ENCODE measurements at places on chromosomes 7 and 10.
A peak's percentile ranks its signal among the peaks of the same experiment; 100 is the strongest.

DNA sequence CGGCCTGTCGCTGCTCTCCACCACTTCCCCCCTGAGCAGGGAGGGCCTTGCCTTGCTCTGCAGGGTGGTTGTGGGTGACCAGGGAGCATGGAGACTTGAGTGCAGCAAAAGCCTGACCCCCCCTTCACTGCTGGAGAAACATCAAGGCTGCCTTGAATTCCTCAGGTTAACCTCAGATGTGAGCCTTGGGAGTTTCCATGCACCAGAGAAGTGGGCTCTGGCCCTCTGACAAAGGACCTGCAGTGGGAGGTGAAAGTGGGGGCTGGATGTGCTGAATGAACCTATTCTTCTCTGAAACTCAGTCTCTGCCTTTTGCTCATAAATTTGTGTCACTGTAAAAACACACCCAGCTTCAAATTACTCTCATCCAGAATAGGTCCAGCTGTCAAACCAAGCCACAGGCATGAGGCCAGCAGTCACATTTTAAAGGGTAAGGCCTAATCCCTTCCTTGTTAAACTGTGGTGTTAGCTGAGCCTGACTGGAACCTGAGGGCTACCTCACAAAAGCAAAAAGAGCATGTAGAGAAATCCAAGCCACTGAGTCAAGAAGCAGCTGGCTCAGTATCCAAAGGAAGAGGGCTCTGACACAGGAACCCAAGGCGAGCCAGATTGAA is 356.8 kb downstream of the CCSER2 start:
- DNase-seq = no peak

DNA sequence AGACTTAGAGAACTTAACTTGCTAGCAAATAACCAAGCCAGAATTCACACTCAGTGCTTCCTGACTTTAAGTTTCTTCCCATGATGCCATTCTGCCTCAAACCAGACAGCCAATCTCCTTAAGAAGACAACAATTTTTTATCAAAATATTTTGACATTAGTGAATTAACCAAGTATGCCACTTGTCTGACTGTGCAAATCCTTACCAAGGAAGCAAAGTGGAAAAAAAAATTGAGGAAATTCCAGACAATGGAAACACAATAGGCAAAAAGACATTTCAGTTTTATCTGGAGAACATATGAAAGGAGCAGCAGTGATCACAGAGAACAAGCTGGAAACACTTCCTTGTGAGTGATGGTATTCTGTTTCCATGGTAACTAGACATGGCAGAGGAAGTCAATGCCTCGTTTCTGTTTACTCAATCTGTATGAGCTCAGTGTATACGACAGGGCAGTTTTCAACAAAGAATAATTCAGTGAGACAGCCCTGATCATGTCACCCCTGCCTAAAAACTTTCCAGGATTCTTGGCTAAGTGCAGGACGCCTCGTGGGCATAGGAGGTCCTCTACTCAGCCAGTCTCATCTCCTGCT is 114.2 kb downstream of the DYNC1I1 start:
- no peak for DNase-seq

DNA sequence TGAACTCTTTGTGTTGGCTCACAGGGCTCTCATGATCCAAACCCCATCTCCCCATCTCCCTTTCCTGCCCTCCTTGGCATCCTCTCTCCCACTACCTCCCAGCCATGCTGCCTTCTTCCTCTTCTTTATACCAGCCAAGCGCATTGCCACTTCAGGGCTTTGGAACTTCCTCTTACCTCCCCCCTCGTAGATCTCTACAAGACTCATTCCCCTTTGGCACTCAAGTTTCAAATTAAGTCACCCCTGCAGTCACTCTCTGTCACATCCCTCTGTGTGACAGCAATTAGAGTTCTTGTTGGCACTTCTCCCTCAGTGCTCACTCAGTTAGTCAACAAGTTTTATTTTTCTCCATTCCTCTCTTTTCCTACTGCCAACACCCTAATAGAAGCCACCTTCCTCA is 20.8 kb upstream of the NRP1 start:
- no peak for DNase-seq

GRCh38 chr7:143305423-143306070 is 10.4 kb upstream of the CLCN1 start:
- peak; percentile 60 for DNase-seq
